Stimulated activated CD4-positive, alpha-beta T cell treated with anti-CD3 and anti-CD28 coated beads, Interleukin-12 subunit alpha, Interleukin-12 subunit beta, amount 100 ng/mL, for 4 hours (primary cell): ENCODE measurements at places on chromosomes 2 and 18.
A peak's percentile ranks its signal among the peaks of the same experiment; 100 is the strongest.

DNA sequence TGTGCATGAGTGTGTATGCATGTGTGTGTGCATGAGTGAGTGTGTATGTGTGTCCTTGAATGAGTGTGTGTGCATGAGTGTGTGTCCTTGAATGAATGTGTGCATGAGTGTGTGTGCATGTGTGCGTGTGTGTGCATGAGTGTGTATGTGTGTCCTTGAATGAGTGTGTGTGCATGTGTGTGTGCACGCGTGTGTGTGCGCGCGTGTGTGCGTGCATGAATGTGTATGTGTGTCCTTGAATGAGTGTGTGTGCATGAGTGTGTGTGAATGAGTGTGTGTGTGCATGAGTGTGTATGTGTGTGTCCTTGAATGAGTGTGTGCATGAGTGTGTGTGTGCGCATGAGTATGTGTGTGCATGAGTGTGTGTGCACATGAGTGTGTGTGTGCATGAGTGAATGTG lies 271.9 kb downstream of the RNF144A start:
- no peak for DNase-seq

GRCh38 chr18:27400001-27400400 lies 214.9 kb upstream of the CHST9 start:
- DNase-seq, result no peak

GRCh38 chr2:190891372-190891771 lies 10.8 kb downstream of the GLS start:
- no peak for DNase-seq

DNA sequence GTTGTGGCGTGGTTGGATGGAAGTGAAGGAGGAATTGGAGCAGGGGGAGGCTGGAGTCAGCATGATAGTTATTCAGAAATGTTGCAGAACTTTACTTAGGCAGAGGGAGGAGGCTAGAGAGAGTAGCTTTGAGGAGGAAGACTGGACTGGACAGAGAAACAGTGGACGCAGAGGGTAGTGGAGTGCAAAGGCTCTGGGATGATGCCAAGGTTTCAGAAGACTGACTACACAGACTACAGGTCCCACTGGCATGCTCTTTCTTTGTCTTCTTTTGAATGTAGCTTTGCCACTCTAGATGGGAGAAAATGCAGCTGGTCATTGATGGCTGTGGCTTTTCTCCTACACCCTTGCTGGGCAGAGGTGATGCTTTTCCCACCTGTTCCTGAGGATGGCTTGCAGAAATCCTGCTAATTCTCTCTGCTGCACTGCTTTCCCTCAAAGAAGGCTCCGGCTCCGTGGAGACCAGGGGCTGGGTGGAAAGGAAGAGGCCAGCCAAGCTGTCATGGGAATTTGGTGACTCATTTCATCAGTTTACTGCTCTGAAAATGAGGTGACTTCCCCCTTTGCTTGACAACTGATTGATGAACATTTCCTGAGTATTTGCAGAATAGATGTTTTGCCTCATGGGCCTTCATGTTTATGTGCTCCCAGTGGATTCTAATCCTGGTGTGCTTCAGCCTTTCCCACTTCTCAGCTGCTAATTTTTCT lies 42.4 kb downstream of the MEIS1 start:
- DNase-seq, result no peak

DNA sequence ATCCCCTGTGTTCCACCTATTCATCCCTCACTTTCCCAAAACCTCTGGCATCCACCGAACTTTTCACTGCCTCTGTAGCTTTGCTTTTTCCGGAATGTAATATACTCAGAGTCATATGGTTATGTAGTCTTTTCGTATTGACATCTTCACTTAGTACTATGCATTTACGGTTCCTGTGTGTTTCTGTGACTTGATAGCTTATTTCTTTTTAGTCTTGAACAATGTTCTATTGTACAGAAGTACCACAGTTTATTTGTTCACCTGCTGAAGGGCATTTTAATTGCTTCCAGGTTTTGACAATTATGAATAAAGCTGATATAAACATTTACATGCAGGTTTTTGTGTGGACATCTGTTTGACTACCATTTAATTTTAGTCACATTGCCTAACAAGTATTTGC lies 154.7 kb upstream of the DOK6 start:
- DNase-seq, result no peak

- DNase-seq, result no peak
These were observed 347.8 kb upstream of the GULP1 start for GRCh38 chr2:187943772-187944369.

DNA sequence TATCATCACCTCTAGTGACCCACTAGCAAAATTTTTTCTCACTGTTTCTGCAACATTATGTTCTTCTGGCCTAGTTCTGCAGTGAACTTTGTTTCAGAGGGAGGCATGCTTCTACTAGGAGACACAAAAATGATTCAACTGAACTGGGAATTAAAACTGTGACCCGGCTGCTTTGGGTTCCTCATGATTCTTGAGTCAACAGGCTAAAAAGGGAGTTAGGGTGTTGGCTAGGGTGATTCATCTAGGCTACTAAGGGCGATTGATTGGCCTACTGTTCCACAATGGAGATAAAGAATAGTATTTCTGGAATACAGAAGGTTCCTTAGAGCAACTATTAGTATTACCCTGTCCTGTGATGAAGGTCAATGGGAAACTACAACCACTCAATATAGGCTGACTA lies 179.5 kb downstream of the PPP1R1C start:
- DNase-seq, result no peak

DNA sequence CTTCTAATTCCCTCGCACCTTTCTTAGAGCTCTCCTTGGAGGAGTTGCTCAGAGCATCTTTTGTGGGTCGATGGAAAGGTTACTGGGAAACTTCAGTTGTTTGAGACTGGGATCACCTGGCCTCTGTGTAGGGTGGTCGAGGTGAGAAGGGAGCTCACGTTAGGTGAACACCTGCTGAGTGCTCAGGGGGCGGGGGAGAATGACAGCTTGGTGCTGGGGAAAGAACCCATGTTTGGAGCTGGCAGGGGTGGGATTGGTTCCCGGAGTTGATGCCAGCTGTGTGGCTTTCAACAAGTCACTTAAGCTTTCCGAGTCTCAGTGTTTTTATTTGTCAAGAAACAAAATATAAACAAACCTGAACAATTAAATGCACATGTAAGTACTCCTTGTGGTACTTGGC lies 122.3 kb downstream of the GLI2 start:
- DNase-seq, result no peak

- no peak for DNase-seq
These were observed 230.0 kb downstream of the CLIP4 start for GRCh38 chr2:29345236-29345635.

- peak; percentile 62 for DNase-seq
These were observed 46.9 kb downstream of the DNMT3A start for GRCh38 chr2:25294573-25295462.

DNA sequence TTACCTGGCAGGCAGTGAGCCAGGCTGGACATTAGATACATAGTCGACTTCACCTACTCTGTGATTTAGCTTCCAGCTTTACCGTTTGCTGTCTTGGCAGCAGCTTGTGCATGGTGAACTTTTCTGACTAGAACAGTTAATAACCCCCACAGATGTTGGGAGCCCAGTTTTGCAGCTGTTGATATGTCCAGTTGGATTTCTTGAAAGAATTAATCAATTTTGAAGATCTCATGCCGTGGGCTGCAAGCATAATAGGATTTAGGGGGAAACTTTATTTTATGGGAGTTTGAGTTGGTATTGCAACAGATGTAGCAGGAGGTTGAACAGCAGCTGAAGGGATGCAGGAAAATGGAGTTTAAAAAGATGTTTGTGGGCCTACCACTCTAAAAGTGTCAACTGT lies 13.8 kb downstream of the MYO1B start:
- DNase-seq, result no peak

DNA sequence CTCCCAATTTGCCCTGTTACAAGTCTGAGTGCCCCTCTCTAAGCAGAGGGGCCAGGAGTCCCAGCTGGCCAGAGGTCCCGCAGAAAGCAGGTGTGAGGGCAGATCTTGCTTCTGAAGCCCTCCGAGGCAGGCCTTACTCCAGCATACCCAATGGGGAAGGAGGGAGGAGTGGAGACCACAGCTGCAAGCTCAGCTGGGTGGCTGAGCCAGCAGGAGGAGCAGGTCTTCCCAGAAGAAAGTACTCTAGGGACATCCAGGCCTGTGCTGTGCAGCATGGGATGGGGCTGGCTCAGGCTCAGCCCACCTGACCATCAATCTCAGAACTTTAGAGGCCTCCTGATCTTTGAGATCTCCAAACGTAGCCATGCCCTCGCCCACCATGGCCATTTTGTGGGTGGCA lies 31.3 kb downstream of the PLB1 start:
- no peak for DNase-seq

DNA sequence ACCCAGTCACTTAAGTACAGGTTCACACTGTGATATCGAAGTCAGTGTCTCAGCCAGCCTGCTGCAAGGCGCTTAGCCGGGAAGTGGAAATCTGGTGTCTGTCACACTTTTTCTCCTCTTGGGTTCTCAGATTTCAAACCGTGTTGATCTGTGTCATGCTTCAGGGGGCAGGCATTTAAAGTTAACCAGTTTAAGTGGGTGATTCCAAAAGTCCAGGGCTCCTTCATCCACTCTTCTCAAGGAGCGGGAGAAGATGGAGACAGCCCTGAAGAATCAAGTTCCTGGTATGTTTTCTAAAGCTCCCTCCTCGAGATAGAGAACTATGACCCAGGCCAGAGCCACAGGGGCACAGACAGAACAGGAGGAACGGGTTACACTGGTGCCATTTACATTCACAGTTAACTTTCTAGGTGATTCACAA lies 331.7 kb downstream of the GBX2 start:
- no peak for DNase-seq

DNA sequence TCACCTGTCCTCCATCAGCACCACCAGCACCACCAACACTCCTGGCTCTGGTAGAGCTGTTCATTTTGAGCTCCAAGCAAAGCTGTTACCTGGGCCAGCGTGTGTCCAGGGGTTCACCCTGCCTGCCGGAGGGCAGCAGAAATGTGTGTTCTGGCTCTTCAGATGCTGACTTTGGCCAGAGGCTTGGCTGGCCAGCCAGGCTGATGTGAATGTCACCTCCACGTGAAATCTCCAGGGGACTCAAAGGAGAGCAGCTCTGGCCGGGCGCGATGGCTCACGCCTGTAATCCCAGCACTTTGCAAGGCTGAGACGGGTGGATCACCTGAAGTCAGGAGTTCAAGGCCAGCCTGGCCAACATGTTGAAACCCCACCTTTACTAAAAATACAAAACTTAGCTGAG lies 33.5 kb downstream of the CIB4 start:
- DNase-seq, result no peak

DNA sequence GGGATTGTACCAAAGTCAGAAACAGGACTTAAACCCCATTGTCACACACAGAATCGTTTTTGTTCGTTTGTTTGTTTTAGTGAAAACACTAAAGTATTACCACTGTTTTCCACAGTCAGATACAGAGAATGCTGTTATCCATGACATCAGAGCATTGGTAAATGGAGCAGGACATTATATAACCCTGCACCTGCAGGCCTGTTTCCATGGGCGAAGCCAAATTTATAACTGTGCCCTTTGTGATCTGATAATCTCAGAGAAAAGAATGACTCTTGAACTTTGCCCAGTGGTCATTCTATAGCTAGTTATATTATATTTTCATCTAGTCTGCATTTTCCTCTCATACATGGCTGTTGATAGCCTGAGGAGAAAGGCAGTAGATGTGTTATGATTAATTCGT lies 217.6 kb downstream of the TMEM182 start:
- no peak for DNase-seq

- DNase-seq, result no peak
These were observed 37.5 kb upstream of the SMCHD1 start for GRCh38 chr18:2618009-2618408.

- DNase-seq, result no peak
These were observed 288.1 kb downstream of the TMX3 start for GRCh38 chr18:68426731-68427315.

DNA sequence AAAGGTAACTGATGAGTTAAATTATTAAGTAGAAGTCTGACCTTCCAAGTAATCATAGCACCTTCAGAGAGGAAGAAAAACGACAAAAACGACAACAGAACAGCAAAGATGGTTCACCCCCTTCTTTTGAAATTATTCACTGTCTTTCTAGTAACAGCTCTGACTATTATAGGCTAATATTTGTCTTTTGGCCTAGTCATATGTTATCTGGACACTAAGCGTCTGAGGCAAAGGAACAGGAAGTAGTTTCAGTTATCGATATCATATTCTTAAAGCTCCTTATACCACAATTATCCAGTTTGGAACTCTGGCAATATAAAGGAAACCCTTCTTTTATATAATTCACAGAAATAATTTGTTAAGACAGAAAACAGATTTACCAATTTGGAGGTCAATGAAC lies 27.6 kb upstream of the SLC40A1 start:
- no peak for DNase-seq

- peak; percentile 92 for DNase-seq
These were observed at the start of gene MBD2 for GRCh38 chr18:54224379-54225014. Gene MBD2, minus strand, starts transcription at chr18:54224669. Its CDS starts 110 bp downstream, at chr18:54224559.

DNA sequence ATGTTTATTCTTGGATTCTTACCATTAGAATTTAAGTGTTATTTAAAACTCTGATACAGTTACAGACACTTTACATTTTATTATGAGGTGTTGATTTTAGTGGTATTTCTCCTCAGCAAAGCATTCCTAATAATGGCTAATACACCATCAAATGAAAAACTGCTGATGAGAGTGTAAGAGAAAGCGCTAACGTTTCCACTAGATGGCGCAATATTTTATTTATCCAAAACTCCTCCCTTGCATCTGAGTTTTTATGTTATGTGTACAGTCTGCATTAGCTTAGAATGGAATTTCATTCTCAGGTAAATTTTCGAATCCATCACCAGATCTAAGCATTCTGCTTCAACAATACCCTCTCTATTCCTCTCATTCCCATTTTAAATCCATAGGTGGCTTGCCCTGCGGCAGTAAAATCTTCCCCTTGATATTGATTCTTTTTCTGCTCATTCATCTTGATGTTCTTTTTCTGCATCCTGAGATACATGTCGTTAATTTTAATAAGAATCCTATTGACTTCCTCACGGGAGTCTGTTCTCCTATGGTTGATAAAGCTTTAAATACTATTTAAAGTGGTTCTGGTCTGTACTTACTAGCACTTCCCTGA lies 53.9 kb downstream of the PRKRA start:
- no peak for DNase-seq

- DNase-seq, result no peak
These were observed 33.4 kb downstream of the SIX2 start for GRCh38 chr2:44975571-44976450.

- no peak for DNase-seq
These were observed 105.0 kb upstream of the ALK start for GRCh38 chr2:30026091-30027055.

- no peak for DNase-seq
These were observed 253.1 kb downstream of the TDRD15 start for GRCh38 chr2:21376864-21377263.

GRCh38 chr2:185130685-185131084 lies 532.4 kb downstream of the ZNF804A start:
- no peak for DNase-seq

DNA sequence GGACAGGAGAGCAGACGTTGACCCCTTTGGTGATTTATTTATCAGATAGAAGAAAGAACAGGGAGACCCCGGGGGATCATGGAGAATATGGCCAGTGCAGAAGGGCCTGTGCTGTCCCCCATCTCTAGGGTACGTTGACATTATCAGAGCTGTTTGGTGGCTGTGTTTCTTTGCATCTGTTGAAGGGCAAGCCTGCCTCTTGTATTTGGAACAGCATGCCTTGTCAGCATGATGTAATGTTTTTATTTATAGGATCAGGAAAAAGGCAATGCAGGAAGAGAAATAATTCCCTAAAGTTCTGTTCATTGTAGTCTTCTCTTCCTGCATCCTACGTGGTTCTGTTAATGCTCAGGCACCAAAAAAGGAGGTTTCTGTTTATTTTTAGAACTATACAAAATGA lies 49.8 kb upstream of the CABYR start:
- no peak for DNase-seq
